ENCODE measurements at places on chromosomes 4 and X. TPM values are rescaled to one million over a fixed set of nuclear protein-coding genes. Genes with fewer than 3 reads are reported as not detected.

MAOB gene
- 0.39 TPM for total RNA-seq

PRAF2 gene
- total RNA-seq, result 27.6 TPM

TMPRSS11E gene
- total RNA-seq, result not detected

IL1RAPL1 gene
- total RNA-seq, result 0.40 TPM

MRFAP1L1 gene
- 52.2 TPM for total RNA-seq

NELFA gene
- total RNA-seq, result 24.8 TPM

GPR82 gene
- not detected for total RNA-seq

TEC gene
- 2.6 TPM for total RNA-seq

ADH7 gene
- total RNA-seq, result not detected

UGT8 gene
- total RNA-seq, result not detected

HTT-AS gene
- total RNA-seq, result not detected
